ENCODE measurements at places on chromosomes 7 and 10. TPM values are rescaled to one million over a fixed set of nuclear protein-coding genes. Genes with fewer than 3 reads are reported as not detected.

The STK31 gene
- not detected for total RNA-seq

The ENKUR gene
- under 0.01 TPM for total RNA-seq

The PVRIG gene
- total RNA-seq, result not detected

The ANXA8L1 gene
- 0.44 TPM for total RNA-seq

The NRAP gene
- not detected for total RNA-seq

The XRCC2 gene
- 2.6 TPM for total RNA-seq

The LLCFC1 gene
- total RNA-seq, result not detected

The PDZD7 gene
- total RNA-seq, result 1.6 TPM

The UTF1 gene
- total RNA-seq, result not detected
